Activated CD4-positive, alpha-beta T cell treated with anti-CD3 and anti-CD28 coated beads, Interleukin-2, amount 50 U/mL, for 16 hours (primary cell): ENCODE measurements at places on chromosomes 11 and 22.

GRCh38 chr11:9982796-9983579 lies 311.0 kb downstream of the SBF2 start:
- DNase-seq: no peak

- no peak for DNase-seq
Observed at GRCh38 chr11:79086056-79086455, 354.8 kb downstream of the TENM4 start.

GRCh38 chr22:17368554-17369438 lies 464 bp upstream of the CECR2 start:
- no peak for DNase-seq

- DNase-seq: no peak
Observed at GRCh38 chr11:115981104-115981481, 476.9 kb upstream of the CADM1 start.

- peak; percentile 90 for DNase-seq
Observed at GRCh38 chr11:65134240-65134951, at the start of gene SYVN1. SYVN1 (minus strand) TSS chr11:65134519; CDS start chr11:65133601, 918 bp downstream.

DNA sequence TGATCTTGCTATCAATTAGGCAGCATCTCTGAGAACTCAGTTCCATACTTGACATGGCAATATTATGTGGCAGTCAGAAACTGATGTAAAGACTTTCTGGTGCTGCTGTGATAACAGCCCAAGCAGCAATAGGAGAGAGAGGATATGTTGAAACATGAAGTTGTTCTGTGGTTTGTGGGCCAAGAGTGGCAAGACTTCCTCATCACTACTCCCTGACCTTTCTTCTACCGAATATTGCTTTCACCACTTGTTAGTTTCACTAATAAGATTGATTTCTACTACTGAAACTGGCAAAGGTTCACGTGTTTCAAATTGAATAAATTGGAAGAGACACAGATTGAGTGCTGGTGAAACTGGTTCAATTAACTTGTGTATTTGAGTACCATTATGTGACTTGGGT lies 852.6 kb upstream of the RAG2 start:
- DNase-seq: peak; percentile 15

DNA sequence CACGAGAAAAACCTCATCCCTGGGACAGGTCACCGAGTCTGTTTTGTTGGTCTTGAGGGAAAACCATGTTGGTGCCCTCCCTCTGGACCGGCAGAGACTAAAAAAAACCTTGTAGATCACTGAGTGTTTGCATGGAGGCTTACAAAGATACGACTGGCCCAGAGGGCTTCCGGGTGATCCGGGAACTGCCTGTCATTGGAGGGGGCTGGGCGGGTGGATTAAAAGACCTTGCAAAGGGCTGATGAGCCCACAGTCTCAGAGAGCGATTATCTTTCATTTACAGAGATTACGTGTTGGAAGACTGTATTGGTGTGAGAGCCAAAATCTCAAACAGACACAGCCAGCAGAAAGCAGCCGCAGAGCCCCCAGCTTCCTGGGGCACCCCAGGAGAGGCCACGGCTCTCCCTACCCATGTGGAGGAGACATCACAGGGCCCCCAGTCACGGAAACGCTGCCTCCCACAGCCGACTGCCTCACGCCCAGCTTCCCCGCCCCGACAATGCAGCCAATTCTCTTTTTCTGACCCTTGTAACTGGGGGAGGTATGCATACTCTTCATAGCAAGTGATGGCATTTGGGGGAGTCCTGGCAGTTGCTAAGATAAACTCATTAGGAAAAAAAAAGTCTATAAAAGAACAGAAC lies 426.4 kb downstream of the CTTN start:
- peak; percentile 31 for DNase-seq

DNA sequence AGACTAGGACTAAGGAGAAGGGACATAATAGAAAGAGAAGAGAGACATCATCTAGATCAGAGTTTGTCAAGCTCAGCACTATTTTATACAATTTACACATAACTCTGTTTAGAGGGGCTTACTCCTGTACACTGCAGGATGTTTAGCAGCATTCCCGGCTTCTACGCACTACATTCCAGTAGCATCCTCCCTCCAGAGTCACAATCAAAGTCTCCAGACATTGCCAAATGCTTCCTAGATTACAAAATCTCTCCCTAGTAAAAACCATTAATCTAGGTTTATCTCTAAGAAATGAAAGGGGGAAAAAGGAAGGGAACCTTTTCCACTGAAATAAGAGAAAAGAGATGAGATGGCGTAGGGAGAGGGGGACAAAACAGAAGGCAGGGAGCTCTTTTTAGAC lies 4.0 kb downstream of the USP28 start:
- DNase-seq: no peak

DNA sequence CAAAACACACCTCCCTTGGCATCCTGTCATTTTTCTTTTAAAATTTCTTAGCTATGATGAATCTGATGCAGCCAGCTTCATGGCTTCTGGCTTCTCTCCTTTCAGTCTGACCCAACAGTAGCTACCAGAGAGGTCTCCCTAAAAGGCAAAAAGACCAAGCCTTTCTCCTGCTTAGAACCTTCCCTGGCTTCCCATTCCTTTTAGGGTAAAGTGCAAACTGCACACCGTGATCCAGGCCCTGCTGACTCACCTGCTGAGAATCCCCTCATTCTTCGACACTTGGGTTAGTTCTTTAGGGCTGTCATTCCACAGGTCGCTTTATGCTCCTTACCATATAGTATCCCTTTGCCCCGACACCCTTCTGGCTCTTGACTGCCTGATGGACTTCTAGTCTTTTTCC lies 362.4 kb downstream of the MIAT start:
- no peak for DNase-seq

GRCh38 chr11:65612691-65613090 lies 1.3 kb downstream of the MAP3K11 start:
- no peak for DNase-seq

DNA sequence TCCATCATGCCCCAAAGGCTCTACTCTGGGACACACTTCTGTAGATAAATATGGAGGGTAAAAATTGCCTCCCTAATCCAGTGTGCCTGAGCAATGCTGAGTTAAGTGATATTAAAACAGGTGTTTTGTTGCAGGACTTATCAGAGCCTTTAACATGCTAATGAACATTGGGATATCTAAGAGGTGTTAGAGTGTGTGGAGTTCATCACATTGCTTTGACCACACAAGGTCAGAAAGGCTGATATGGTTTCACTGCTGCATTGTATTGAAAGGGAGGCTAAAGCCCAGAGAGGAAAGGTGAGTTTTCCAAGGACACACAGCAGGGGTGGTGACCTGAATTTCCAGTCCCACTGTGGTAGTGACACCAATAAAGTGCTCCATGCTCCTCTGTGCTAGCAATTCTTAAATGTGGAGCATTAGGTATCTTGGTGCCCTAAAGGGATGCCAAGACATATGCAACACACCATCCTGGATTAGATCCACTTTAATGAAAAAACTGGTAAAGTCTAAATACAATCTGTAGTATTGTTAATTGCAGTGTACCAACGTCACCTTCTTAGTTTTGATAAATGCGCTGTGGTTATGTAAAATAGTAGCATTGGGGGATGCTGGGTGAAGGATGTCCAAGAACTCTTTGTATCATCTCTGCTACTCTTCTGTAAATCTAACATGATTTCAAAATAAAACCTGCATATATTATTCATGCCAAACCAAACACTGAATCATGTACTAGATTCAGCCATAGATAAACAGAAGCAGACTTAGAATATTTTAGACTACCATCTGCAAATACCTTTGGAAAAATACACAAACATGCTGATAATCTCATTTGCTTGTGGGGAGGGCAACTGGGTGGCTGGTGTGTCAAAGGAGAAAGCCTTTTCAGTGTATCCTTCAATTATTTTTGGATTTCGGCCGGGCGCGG lies 45.8 kb downstream of the MIAT start:
- DNase-seq: no peak

GRCh38 chr11:16959602-16960001 lies 54.6 kb downstream of the PLEKHA7 start:
- DNase-seq: no peak
